WTC11 (cell line): ENCODE measurements at places on chromosomes 4 and X. TPM values are rescaled to one million over a fixed set of nuclear protein-coding genes. Genes with fewer than 3 reads are reported as not detected.

DNA sequence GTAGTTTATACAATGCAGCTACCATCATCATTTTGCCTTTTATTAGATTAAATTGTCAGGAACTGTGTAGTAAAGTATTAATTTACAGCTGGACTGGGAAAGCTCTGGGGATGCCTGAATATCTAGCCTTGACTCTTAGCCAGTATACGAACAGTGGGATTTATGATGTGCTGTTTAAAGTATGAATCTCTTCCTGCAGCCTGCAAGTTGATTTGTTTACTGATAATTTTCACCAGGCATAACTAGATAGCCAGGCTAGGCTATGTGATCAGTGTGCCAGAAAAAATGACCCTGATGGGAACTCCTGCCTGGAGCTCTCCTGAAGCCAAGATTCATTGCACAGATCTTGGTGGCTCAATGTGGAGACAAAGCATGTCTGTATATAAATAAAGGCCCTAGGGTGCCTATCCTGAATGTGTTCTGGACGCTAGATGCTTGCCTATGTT is 119.2 kb downstream of the SCLT1 start:
- DNase-seq = no peak

Gene WNK3
- 24.3 to 27.5 TPM (median 27.5 TPM) in 3 replicates for total RNA-seq

Gene GPR82
- not detected in 3 replicates for total RNA-seq

DNA sequence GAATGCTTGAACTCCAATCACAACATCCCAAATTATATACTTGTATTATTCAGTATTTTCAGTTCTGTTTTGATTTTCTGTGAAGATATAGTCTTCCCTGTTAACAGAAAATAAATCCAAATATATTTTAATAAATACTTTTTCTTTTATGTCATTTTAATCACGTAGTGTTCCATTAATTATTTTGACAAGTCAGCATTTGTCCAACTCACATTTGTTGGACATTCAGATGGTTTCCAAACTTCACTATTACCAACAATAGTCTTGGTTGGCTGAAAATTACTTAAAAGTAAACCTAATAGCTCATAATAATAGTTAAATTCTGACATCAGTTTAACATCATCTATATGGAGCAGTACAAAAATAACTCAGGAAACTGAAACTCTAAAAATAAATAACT is 60.7 kb upstream of the SPANXD start:
- no peak for DNase-seq

Gene MAGEB2
- total RNA-seq = 0.21 to 0.35 TPM (median 0.23 TPM) in 3 replicates

- no peak for DNase-seq
Observed at GRCh38 chr4:118866442-118866841, 22.2 kb upstream of the SYNPO2 start.

DNA sequence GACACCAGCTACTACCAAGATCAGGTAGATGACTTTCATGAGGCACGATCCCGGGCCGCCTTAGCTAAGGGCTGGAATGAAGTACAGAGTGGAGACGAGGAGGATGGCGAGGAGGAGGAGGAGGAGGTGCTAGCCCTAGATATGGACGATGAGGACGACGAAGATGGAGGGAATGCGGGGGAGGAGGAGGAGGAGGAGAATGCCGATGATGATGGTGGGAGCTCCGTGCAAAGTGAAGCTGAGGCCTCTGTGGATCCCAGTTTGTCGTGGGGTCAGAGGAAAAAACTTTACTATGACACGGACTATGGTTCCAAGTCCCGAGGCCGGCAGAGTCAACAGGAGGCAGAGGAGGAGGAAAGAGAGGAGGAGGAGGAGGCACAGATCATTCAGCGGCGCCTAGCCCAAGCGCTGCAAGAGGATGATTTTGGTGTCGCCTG is 481 bp downstream of the UTP3 start:
- DNase-seq = no peak

DNA sequence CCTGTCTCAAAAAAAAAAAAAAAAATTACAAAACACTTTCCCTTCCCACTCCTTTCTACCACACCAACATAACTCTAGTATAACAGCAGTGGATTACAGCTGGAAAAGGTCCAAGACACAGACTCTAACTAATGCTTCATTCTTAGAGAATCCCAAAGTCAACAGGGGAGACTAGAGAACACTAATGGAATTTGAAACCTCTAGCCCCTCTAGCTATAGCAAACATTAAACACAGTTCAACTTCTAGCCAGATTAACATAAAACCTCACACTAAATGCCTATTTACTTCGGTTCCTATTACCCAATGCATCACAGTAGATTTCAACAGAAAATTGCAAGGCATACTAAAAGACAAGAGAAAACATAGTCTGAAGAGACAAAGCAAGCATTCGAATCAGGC is 10.5 kb upstream of the DHX15 start:
- DNase-seq = no peak
